ENCODE measurements at places on chromosomes 1 and 21.

- no peak overlapping the region for H3K4me3 ChIP-seq
- H3K36me3 ChIP-seq: no peaks in the 10 kb centered on the region
- no peaks in the 10 kb centered on the region for H3K4me1 ChIP-seq
- no peak overlapping the region for H3K27ac ChIP-seq
These were observed 730.9 kb upstream of the PRMT6 start for GRCh38 chr1:106325600-106325999.

- H3K27me3 ChIP-seq: no peaks in the 10 kb centered on the region
- no peaks in the 10 kb centered on the region for H3K4me1 ChIP-seq
- H3K36me3 ChIP-seq: peaks cover 30% of the 10 kb centered on the region
- DNase-seq: no peak
- no peak overlapping the region for H3K27ac ChIP-seq
These were observed 82.8 kb downstream of the TRIM33 start for GRCh38 chr1:114428083-114428754.

DNA sequence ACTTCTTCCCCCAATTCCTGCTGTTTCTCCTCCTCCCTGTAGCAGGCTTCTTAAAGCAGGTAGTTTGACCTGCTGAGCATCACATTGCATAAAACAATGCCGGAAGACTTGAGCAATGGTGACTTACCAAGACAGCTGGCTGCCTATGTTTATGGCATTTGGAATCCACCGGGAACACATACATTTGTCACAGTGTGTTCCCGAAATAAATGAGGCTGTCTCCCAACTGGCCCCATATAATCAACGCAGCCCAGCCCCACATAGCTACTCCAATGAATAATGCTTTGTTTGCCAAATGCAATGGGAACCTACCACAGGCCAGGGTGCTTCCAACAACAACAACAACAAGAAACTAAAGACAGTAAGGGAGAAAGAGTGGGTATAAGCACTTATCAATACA, 186.1 kb upstream of the MAP1LC3C start:
- no peaks in the 10 kb centered on the region for H3K36me3 ChIP-seq
- no peak overlapping the region for H3K27ac ChIP-seq
- H3K4me3 ChIP-seq: no peak overlapping the region

DNA sequence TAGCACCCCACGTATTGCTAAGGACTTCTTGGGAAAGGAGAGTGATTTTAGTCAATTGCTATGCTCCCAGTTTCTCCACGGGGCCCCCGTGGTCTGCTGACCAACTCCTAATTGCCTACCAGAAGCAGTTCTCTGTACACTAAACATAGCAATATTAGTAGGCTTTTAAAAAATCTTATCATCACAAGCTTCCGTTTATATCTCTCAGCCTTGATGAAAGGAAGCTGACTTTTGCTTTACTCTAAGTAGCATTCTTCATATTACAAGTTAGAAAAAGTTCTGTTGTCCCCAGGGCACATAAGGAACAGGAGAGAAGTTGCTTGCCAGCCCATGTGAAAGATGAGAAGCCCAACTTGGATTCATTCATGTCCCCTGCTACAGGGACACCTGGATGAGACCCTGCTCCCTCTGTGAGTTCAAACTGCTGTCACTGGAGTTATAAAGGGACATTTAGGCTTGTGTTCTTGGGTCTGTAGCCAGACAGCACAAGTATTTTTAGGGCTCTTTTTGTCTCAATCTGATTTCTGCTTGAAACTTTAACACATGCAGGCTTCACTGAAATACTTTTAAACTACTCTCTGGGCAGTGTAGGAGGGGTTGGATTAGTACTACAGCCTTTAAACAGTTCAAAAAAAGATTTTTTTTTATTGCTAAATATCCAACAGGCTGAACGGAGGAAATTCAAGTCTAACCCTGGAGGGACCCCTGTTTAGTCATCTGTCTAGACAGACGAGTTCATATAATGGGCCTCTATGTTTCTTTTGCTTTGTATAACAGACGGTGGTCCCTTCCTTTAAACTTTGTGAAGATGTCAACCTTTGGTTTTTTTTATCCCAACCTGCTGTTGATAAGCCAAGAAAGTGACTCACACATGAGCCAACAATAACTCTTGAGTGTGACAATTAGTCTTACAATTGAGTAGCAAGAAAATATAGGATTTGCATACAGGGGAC, 29.5 kb downstream of the TGFB2 start:
- H3K4me3 ChIP-seq: no peak overlapping the region
- H3K27ac ChIP-seq: no peak overlapping the region
- no peaks in the 10 kb centered on the region for H3K4me1 ChIP-seq
- H3K27me3 ChIP-seq: no peaks in the 10 kb centered on the region

GRCh38 chr1:21255284-21255942, 34.9 kb downstream of the ECE1 start:
- H3K4me3 ChIP-seq: no peak overlapping the region
- no peaks in the 10 kb centered on the region for H3K27me3 ChIP-seq
- peak; percentile 94 for DNase-seq
- peak overlapping the region; percentile 95 for H3K27ac ChIP-seq
- peaks cover 9% of the 10 kb centered on the region for H3K36me3 ChIP-seq

DNA sequence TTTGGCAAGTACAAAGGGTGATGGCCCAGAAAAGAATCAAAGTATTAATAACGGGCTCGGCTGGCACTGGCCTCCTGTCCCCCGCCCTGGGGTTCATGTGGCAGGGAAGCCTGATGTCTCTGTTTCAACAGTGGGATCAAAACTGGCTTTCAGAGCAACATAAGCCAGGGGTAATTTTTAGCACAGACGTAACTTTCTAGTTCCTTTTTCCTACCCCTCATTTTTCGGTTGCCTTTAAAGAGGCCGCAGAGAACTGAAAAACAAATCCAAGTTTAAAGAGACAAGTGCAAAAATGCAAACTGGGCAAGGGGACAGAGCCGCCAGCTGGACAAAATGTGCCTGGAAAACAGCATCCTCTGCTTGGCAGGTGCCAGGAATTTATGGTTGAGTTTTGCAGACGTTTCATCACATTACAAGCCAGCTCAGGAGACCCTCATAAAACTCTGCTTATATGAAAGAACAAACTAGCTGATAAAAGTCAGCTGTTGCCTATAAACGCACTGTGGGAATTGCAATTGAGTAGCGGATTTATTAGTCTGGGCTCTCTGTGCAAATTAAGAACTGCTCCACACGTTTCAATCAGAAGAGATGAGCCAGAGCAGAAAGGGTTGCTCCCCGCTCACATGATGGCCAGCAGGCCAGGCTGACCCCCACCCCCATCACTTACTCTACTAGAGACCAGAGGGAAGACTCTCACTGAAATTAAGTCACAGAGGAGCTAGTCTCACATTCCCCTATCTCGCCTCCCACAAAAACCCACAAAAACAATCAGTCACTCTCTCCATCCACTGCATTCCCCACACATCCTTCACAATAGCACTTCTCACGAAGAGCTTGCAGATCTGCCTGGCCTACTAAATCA, 15.8 kb upstream of the CDCA8 start:
- no peaks in the 10 kb centered on the region for H3K27me3 ChIP-seq
- no peak for DNase-seq
- H3K36me3 ChIP-seq: no peaks in the 10 kb centered on the region
- H3K27ac ChIP-seq: no peak overlapping the region
- no peaks in the 10 kb centered on the region for H3K4me1 ChIP-seq

DNA sequence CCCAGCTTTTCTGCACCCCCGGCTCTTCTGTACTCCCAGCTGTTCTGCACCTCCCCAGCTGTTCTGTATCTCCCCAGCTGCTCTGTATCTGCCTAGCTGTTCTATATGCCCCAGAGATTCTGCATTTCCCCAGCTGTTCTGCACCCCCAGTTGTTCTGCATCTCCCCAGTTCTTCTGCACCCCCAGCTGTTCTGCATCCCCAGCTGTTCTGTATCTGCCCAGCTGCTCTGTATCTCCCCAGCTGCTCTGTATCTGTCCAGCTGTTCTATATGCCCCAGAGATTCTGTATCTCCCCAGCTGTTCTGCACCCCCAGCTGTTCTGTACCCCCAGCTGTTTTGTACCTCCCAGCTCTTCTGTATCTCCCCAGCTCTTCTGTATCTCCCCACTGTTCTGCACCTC, 41.1 kb downstream of the UMODL1 start:
- no peaks in the 10 kb centered on the region for H3K36me3 ChIP-seq
- no peak overlapping the region for H3K4me3 ChIP-seq
- H3K4me1 ChIP-seq: no peaks in the 10 kb centered on the region
- H3K27me3 ChIP-seq: no peaks in the 10 kb centered on the region

DNA sequence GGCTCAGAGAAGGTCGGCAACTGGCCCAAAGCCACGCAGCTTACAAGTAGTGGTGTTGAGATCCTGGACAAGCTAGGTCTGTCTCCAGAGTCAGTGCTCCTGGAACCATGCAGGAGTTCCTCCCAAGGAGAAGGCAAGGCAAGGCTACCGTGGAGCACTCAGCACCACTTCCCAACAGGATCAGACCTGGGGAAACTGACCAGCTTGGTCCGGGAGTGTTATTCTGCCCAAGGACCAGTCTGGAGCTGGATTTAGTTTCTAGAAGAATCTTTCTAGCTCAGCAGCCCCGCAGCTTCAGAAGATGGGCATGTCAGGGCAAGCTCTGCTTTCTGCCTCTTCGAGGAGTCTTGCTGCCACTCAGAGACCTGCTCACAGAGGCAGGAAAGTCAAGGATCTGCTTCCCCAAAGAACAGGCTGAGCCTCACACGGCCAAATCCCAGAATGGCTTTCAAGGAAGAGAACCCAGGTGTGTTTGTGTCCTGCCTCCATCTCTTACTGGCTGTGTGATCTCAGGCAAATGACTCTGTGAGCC, 302.8 kb downstream of the MATN1 start:
- H3K27me3 ChIP-seq: no peaks in the 10 kb centered on the region
- DNase-seq: no peak
- no peaks in the 10 kb centered on the region for H3K36me3 ChIP-seq

DNA sequence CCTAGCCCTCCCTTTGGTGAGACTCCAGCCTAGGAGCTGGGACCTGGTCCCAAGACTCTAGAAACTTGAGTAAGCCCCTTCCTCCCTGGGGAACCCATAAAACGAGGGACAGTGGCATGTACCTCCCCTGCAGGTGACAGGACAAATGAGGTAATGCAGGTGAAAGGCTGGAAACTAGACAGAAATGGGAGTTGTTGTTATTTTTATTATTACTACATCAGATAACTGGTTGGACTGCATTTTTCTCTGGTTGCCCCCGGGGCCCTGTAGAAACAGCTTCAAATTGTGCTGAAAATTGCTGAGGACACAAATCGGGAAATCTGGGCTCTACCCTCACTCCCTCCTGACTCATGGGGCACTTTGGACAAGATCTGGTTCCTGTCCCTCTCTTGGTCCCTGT, 132.3 kb upstream of the WNT4 start:
- H3K4me3 ChIP-seq: no peak overlapping the region
- no peak overlapping the region for H3K27ac ChIP-seq
- no peaks in the 10 kb centered on the region for H3K4me1 ChIP-seq

- DNase-seq: no peak
- no peaks in the 10 kb centered on the region for H3K27me3 ChIP-seq
- H3K4me1 ChIP-seq: no peaks in the 10 kb centered on the region
- H3K27ac ChIP-seq: no peak overlapping the region
These were observed 437.0 kb downstream of the SIPA1L2 start for GRCh38 chr1:232192781-232193450.

GRCh38 chr1:36792292-36792691, 242.0 kb downstream of the GRIK3 start:
- H3K27ac ChIP-seq: no peak overlapping the region
- H3K4me3 ChIP-seq: no peak overlapping the region
- no peaks in the 10 kb centered on the region for H3K36me3 ChIP-seq
- H3K27me3 ChIP-seq: no peaks in the 10 kb centered on the region

DNA sequence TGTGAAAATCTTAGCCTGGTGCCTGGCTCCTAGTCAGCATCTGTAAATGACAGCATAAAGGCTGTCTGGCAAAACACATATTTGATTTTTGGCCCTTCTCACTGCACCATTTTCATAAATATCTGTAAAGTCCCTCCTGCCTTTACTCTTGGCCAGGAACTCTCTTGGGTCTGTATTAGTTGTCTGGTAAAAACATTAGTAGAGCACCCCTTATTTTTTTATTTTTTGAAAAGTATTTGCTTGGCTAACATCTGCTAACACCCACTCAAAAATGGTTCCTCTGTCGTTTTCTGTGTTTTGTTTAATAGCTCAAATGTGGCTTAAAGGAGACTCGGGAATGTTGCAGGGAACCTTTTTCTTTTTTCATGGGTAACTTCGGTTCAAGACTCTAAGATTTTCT, 293.4 kb downstream of the HMCN1 start:
- H3K27me3 ChIP-seq: no peaks in the 10 kb centered on the region
- no peak overlapping the region for H3K27ac ChIP-seq
- no peak for DNase-seq
- no peaks in the 10 kb centered on the region for H3K4me1 ChIP-seq
- no peak overlapping the region for H3K4me3 ChIP-seq
- no peaks in the 10 kb centered on the region for H3K36me3 ChIP-seq

DNA sequence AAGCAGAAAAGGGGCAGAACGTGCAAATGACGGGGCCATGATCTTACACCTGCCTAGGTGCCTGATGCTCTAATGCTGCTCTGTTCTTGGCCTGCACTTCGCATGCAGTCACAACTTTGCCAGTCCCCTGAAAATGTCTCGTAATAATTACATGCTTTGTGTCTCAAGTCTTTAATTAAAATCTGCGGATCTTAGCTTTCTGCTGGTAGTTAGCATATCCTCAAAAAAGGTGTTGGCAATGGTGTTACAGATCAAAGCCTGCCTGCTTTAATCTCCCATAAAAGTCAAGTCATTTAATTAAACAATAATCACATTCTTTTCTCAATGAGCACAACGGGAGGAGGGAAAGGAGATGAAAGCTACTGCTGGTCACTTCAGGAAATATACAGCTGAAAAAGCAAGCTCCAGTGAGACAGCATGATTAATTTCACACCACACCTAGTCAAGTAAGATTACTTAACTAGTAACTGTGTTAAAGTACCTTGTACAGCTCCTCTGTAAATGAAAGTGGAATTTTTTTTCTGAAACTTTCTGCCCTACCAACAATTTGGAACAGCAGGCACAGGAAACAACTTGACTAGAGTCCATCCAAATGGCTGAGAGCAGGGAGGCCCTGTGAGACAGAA, 45.8 kb downstream of the STX6 start:
- DNase-seq: no peak
- no peaks in the 10 kb centered on the region for H3K36me3 ChIP-seq
- peaks cover 23% of the 10 kb centered on the region for H3K4me1 ChIP-seq
- no peak overlapping the region for H3K27ac ChIP-seq

- H3K4me3 ChIP-seq: no peak overlapping the region
- no peak for DNase-seq
- no peaks in the 10 kb centered on the region for H3K4me1 ChIP-seq
- H3K36me3 ChIP-seq: no peaks in the 10 kb centered on the region
- H3K27me3 ChIP-seq: no peaks in the 10 kb centered on the region
These were observed 63.7 kb upstream of the ABCG1 start for GRCh38 chr21:42155045-42155855.

DNA sequence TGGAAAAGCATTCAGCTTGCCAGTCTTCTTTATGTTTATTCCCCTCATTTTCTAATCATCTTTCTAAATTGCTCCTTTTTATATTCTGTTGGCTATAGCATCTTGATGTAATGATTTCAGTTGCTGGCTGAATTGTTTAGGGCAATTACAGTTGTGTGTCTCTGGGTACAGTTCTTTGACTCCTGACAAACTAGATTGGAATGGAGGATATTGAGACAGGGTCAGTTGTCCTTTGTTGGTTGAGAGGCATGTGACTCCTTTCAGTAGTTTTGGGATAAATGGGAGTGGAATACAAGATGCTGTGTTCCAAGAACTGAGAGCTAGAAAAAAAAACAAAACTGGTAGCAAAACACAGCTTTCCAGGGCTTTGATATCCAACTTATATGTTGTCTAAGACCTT, 1.5 kb downstream of the CENPF start:
- H3K4me1 ChIP-seq: no peaks in the 10 kb centered on the region
- H3K36me3 ChIP-seq: no peaks in the 10 kb centered on the region
- H3K27ac ChIP-seq: no peak overlapping the region
- DNase-seq: no peak
- H3K27me3 ChIP-seq: no peaks in the 10 kb centered on the region
- H3K4me3 ChIP-seq: no peak overlapping the region

All from pancreas (tissue), 10 donors.